ENCODE measurements at places on chromosomes 3 and 15. TPM values are rescaled to one million over a fixed set of nuclear protein-coding genes. Genes with fewer than 3 reads are reported as not detected.

Gene ZPLD1
- total RNA-seq, result not detected

Gene FAM43A
- 11.0 TPM for total RNA-seq

Gene ATP10A
- 0.18 TPM for total RNA-seq

Gene FGF12
- 0.97 TPM for total RNA-seq

Gene CHRNA7
- total RNA-seq, result 3.0 TPM
